Ascending aorta (tissue), 2 donors: ENCODE measurements at places on chromosomes 16 and 17.
A peak's percentile ranks its signal among the peaks of the same experiment; 100 is the strongest.

- no peak for DNase-seq
Observed at GRCh38 chr17:65081439-65081838, 24.9 kb upstream of the GNA13 start.

GRCh38 chr17:33113276-33113990 is 121.8 kb downstream of the SPACA3 start:
- DNase-seq, result no peak

DNA sequence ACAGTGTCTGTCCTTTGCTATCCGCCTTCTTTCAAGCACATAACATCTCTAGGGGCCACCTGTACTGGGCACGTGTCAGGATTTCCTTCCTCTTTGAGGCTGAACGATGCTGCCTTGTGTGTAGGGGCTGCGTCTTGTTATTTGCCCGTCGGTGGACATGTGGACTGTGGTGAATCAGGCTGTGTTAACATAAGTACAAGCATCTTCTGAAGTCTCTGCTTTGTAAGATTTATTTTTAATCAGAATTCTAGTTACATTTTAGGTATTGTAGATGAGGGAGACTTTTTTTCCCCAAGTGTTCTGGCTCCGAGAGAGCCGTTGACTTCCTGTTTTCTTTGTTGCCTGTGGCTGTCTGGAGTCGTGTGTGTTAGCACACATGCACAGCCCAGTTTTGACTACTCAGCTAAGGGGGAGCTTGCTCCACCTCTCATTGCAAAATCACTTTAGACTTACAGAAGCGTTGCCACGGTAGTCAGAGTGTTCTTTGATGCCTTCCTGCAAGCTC is 26.1 kb downstream of the SPG7 start:
- DNase-seq, result no peak

- peak; percentile 95 for DNase-seq
Observed at GRCh38 chr17:21275579-21276263, 8.8 kb upstream of the MAP2K3 start.

DNA sequence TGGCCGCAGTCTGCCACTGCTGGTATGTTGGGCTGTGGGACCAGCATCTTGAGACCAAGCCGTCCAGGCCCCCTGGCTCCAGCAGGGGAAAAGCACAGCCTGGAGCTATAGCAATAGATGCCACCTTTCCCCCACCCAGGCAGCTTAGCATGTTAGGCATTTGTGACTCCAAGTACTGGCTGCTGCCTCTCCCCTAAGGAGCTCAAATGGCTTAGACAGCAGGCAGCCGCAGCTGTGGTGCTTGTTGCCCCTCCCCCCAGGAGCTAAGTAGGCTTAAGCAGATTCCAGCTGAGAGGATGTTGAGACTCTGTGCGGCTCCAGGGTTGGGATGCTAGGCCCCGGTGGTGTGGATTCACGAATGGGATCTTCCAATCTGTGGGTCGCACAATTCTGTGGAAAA is 88.8 kb upstream of the ANKFN1 start:
- DNase-seq, result no peak

GRCh38 chr17:20010099-20010863 is 1.1 kb downstream of the SPECC1 start:
- DNase-seq, result peak; percentile 70

DNA sequence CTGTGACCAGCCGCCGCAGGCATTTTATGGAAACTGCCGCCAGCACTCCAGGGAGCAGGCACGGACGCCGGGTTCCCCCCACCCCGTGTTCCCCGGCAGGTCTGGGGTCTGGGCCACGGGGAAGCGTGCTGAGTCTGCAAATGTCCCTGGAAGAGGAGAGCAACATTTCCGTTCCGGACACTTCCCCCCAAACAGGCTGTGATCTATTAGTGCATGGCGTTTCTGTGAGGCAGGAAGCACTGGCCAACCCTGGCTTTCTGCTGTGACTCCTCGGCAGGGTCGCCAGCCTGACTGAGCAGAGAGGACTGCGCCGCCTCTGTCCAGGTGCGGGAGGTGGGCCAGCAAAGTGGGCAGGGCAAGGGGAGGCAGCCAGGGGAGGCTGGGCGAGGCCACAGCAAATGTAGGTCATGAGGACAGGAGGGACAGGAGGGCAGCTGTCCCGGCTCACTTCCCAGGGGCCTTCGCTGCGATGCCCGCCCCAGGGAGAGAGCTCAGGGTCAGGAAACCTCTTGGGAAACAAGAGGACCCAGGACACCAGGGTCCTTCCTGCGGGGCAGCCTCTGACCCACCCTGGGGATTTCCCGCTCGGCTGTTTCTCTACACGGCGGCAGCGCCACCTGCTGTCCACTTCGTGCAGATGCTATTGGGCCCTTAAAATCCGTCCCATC is 9.5 kb downstream of the FOXF1 start:
- no peak for DNase-seq

- DNase-seq, result no peak
Observed at GRCh38 chr17:50122945-50123344, 7.0 kb downstream of the SAMD14 start.

- DNase-seq, result no peak
Observed at GRCh38 chr16:49567950-49568349, 194.3 kb downstream of the C16orf78 start.

- no peak for DNase-seq
Observed at GRCh38 chr16:48085729-48086128, 70.1 kb downstream of the ABCC12 start.

GRCh38 chr16:20866801-20867200 is 33.4 kb downstream of the DCUN1D3 start:
- DNase-seq, result no peak

- DNase-seq, result no peak
Observed at GRCh38 chr16:73253922-73254480, 206.1 kb upstream of the ZFHX3 start.
